ENCODE measurements at places on chromosomes 5 and 9. TPM values are rescaled to one million over a fixed set of nuclear protein-coding genes. Genes with fewer than 3 reads are reported as not detected.
A peak's percentile ranks its signal among the peaks of the same experiment; 100 is the strongest.

RORB gene
- total RNA-seq = 0.51 TPM

SURF2 gene
- total RNA-seq = 11.9 TPM

CCIN gene
- total RNA-seq = not detected

ANGPTL2 gene
- total RNA-seq = 5.7 TPM

- no peak for DNase-seq
Measured at GRCh38 chr9:129391221-129391661, 213.2 kb upstream of the IER5L start.

DNA sequence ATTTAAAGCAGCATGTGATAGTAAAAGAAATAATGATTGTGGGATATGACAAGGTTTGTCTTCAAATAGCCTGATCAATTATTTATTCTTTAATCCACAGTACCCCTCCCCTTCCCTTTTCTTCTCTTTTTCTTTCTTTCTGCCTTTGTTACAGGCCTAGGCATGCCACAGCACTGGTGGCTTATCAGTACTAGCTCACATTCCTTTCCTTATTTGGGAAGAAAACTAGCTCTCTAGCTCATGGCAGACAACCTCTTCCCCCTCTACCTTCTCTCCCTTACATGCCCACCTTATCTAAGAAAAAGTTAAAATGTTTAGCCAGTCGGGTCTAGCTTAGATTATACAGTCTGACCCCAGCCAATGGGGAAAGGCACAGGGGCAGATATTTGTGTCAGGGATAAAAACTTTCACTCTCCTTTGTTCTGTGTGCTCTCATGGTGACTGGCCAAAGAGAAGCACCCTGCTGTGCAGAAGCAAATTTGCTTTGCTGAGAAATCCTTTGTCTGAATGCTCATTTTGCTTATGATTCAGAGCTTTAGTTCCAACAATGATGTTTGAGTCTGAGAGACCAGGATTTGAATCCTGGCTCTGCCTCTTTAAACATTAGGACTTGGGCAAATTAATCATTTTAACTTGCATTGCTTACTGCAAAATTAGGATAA lies 75.8 kb upstream of the CDH12 start:
- DNase-seq = no peak

DNA sequence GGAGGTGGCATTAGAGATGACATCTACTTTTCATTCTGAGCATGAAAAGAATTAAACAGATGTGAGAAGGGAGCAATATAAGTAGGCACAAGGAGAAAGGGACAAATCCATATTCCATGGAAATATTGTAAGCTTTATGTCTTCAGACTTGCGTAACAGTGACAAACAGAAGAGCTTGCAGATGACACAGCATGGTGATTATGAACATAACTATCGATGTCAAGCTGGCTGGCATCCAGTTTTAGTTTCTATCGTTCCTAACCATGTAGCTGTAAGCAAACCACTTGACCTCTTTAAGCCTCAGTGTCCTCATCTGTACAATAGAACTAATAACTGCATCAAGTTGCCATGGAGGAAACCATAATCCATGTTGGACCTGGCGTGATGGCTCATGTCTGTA lies 246.7 kb upstream of the ADRA1B start:
- DNase-seq = no peak

DNA sequence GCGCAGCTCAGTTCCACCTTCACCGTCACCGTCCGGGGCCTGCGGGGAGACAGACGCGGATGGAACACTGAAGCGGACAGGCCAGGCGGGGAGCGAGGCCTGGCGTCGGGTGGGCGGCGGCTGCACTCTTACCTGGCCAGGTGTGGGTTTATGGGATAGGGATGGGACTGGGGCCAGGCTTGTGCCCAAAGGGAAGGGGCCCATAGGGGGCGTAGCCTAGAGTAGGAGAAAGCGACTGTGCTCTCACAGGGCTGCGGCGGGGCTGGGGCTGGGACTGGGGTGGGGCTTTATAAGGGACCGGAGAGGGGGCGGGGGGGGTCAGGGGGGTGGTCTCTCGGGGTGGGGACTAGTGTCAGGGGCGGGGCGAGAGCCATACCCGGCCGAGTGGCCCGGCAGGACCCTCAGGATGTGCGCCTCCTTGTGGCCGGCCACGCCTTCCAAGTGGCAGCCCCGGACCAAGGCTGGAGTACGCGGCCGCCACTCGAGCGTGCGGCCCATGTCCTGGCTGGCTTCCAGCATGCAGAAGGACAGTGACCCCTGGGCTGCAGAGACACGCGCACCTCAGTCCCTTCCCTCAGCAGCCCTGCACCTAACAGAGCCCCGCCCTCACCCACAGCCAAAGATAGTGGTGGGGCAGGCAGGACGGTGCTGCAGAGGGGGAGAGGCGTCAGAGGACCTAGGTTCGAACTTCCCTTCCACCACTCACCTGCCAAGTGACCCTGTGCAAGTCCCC lies 22.8 kb downstream of the FPGS start:
- peak; percentile 78 for DNase-seq

DNA sequence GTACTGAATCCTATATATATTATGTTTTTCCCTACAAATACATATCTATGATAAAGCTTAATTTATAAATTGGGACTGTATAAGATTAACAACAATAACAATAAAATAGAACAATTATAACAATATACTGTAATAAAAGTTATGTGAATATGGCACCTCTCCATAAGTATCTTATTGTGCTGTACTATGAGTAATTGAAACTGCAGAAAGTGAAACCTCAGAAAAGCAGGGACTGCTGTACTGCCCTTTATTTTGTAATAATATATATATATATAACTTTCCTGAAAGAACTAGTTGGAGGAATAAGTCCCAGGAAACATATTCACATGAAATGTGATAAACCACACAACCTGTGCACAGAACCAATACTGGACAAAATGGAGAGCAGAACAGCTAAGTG lies 77.3 kb downstream of the PAM start:
- DNase-seq = no peak

DNA sequence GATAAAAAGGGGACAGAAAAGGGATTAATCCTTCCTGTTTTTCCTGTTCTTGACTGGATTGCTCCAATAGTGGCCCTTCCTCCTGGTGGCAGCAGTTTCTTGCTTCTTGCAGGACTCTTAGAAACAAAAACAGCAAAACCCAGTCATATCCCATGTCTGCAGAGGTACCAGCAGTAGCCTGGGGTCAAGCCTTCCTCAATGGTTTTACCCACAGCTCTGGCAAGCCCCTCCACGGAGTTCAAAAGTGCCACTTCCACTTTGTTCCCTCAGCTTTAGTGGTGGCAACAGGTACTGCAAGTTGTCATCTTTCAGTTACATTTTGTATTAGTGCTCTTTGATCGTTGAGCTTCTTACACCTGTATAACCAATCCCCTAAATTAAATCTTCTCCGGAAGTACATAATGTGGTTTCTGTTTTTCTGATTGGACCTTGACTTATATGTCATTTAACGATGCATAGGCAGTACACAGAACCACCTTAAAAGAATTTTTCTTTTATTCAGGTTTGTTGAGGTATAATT lies 8.7 kb upstream of the RANBP6 start:
- peak; percentile 26 for DNase-seq

DNA sequence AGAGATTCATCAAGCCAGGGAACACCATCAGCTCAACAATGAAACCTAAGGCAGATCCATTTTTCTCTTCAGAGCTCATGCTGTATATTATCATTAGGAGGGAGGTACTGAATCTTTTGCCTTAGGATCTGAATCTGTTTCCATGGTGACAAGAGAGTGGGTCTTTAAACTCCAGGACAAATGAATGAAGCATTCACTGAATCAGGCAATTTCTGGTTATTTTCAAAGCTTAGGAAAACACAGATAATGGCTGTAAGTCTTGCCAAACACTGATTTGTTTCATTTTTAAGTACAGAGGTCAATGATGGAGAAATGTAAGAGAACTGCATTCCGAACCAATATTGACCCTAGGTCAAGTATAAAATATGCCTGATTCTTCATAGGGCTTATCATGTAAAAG lies 84.9 kb downstream of the GNA14 start:
- DNase-seq = no peak

- no peak for DNase-seq
Measured at GRCh38 chr5:161400583-161400982, 145.9 kb downstream of the GABRB2 start.

DNA sequence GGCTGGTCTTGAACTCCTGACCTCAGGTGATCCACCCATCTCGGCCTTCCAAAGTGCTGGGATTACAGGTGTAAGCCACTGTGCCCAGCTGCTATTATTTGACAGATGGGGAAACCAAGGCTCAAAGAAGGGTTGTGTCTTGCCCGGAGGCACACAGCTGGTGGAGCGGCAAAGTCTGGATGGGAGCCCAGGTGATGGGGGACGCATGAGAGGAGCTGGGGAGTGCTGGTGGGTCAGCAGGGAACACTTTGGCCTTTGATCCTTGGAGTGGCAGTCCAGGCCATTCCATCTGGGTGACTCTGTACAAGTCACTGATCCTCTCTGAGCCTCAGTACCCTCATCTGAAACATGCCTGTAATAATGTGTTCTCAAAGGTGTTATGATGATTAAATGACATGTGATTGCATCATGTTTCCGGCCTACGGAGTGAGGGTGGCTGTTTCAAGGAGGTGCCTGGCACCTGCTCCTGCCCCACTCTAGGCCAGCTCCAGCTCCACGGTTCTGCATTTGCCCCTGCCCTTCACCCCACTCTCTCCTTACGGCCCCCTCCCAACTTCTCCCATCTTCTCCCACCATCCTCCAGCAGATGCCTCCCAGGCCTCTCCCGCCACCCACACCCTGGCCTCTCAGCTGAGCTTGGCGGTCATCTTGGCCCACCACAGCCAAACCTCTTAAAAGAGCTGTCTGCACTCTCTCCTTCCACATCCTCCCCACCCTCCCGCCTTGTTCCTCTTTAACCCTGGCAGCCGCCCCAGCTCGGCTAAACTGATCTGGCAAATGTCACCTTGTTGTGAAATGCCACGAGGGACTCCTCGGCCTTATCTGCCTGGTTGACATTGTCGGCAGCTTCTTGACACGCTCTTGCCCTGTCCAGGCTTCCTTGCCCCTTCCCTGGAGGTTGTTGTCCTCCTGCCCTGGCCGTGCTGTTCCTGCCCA lies 5.5 kb upstream of the DBN1 start:
- no peak for DNase-seq

DNA sequence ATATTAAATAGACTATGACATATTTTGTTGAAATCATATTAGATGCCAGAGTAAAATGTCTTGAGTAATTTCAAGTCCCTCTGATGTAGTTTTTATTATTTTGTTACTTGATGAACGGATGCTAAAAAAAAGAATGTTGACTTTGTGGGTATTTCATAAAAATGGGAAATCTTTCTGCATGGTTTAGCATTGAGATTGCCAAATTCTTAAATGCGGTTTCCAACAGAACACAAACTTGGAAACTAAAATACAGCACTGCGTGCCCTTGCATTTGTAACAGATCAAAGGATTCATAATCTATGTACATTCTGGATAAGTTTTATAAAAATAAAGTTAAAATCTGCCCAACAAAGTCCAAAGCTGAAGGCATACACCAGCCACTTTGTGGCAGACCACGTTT lies 425.5 kb upstream of the DAB2 start:
- no peak for DNase-seq

DNA sequence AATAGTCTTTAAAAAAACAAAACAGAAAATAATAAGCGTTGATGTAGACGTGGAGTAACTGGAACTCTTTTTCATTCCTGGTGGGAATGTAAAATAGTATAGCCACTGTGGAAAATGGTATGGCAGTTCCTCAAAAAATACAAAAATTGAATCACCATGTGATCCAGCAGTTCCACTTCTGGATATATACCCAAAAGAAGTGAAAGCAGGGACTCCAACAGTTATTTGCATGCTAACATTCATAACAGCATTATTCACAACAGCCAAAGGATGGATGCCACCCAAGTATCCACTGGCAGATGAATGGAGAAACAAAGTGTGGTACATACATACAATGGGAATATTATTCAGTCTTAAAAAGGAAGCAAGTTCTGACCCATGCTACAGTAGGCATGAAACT lies 4.2 kb upstream of the PHF2 start:
- no peak for DNase-seq

DNA sequence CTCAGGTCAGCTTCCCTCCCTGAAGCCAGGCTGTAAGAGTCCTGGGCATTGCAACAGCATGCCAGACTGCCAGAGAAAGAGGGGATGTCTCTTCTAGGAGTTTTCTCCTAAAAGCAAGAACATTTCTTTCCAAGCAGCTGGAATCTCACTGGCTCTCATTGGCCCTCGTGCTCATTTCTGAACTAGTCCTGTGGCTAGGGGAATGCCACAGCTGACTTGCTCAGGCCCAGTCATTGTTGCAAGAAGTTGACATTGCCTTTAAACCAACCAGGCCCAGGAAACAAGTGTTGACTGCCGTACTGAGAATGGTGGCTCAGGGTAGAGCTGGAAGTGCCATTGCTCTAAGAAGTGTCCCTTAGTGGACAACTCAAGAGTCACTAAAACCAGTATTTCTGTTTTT lies 15.0 kb upstream of the CEP120 start:
- DNase-seq = no peak

DNA sequence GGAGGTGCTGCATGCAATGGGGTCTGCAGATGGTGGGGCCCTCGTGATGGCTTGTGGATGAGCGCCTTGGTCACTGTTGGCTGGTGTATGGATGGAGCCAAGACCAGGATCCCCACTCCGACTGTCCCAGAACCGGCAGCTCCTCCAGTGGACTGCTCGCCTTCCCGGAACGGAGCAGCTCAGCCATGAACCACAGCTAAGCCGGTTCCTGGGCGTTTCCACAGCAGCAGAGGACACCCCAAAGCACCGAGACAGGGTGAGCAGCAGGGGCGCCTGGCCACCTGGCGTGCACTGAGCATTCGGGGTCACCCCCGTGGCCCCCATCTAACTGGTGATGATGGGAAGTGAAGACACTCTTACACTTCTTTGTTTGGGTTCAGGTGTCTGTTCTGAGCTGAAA lies 26.1 kb downstream of the CCDC187 start:
- DNase-seq = no peak

DNA sequence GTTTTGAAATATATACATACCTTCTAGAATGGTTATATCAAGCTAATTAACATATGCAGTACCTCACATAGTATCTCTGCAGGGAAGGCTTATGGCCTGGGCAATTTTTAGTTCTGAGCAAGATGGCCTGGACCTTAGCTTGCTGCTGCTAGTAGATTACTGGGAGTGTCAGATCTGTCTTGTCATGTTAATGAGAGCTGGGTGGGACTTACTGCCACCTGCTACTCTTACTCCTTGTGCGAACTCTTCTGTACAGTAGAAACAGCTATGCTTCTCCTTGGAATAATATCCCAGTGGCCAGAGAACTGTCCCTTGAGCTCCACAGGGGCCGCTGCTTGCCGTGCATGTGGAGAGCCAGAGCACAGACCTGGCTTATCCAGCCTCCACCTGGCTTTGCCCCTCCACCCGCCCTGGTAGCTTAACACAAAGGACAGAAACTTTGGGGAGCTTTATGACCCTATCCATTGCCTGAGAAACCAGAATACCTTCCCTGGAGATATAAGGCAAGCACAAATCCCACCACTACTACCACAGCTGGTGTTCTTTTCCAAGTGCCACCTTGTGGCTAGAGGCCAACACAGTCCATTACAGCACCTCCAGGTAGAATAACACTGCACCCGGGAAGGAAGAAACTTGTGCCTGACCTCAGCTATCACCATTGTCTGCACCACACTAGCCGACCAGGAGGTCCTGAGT lies 74.4 kb upstream of the RUSC2 start:
- no peak for DNase-seq
